Ovary (tissue), 10 donors: ENCODE measurements at places on chromosomes 16 and 17. TPM values are rescaled to one million over a fixed set of nuclear protein-coding genes. Genes with fewer than 3 reads are reported as not detected.
A peak's percentile ranks its signal among the peaks of the same experiment; 100 is the strongest.

The CCL8 gene
- total RNA-seq = not detected

The PPP1R1B gene
- total RNA-seq = 0.43 TPM

DNA sequence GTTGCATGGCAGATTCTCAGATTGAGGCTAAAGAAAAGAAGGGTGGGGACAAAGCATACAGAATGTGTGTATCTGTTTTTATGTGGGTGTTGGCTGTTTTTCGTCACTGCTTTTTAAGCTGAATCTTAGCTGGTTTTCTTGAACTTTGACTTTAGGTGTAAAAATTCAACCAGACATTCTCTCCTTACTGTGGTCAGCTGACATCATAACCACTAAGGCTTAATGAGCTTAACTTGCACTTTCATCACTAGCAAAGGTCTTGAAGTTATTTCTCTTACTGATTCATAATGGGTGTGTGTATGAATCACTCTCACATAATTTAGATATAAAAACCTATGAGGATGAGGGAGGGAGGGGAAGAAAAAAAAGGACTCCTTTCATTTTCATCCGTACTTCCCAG is 4.0 kb upstream of the CDC6 start:
- H3K27me3 ChIP-seq = no peaks in the 10 kb centered on the region
- peaks cover 2% of the 10 kb centered on the region for H3K4me1 ChIP-seq
- H3K4me3 ChIP-seq = no peak overlapping the region
- no peaks in the 10 kb centered on the region for H3K36me3 ChIP-seq
- H3K27ac ChIP-seq = no peak overlapping the region

GRCh38 chr16:62700426-62701294 is 664.4 kb upstream of the CDH8 start:
- H3K27me3 ChIP-seq = no peaks in the 10 kb centered on the region
- no peak overlapping the region for H3K27ac ChIP-seq
- H3K36me3 ChIP-seq = no peaks in the 10 kb centered on the region
- DNase-seq = no peak

- DNase-seq = peak; percentile 69
- H3K4me3 ChIP-seq = peak overlapping the region; percentile 100
- H3K4me1 ChIP-seq = peaks cover 2% of the 10 kb centered on the region
- H3K36me3 ChIP-seq = no peaks in the 10 kb centered on the region
- no peaks in the 10 kb centered on the region for H3K27me3 ChIP-seq
Measured at GRCh38 chr17:4947411-4948165, 742 bp downstream of the PFN1 start.

GRCh38 chr17:49878931-49879904 is 31.3 kb upstream of the TAC4 start:
- H3K4me3 ChIP-seq = no peak overlapping the region
- peaks cover 1% of the 10 kb centered on the region for H3K4me1 ChIP-seq
- no peaks in the 10 kb centered on the region for H3K36me3 ChIP-seq
- no peaks in the 10 kb centered on the region for H3K27me3 ChIP-seq

- H3K36me3 ChIP-seq = peaks cover 4% of the 10 kb centered on the region
- no peak overlapping the region for H3K4me3 ChIP-seq
- DNase-seq = no peak
- no peaks in the 10 kb centered on the region for H3K27me3 ChIP-seq
- H3K27ac ChIP-seq = no peak overlapping the region
Measured at GRCh38 chr16:70563636-70564035, 40.0 kb downstream of the SF3B3 start.

- H3K4me1 ChIP-seq = peaks cover 5% of the 10 kb centered on the region
- H3K4me3 ChIP-seq = no peak overlapping the region
- no peaks in the 10 kb centered on the region for H3K36me3 ChIP-seq
- DNase-seq = peak; percentile 80
Measured at GRCh38 chr16:69917739-69918138, 33.4 kb upstream of the CLEC18A start.

- no peak overlapping the region for H3K27ac ChIP-seq
- no peak overlapping the region for H3K4me3 ChIP-seq
- H3K27me3 ChIP-seq = no peaks in the 10 kb centered on the region
Measured at GRCh38 chr17:57391857-57392471, 135.6 kb downstream of the MSI2 start.

GRCh38 chr17:30148376-30148775 is 31.8 kb downstream of the NSRP1 start:
- no peak overlapping the region for H3K27ac ChIP-seq
- no peaks in the 10 kb centered on the region for H3K4me1 ChIP-seq
- H3K4me3 ChIP-seq = no peak overlapping the region
- H3K36me3 ChIP-seq = no peaks in the 10 kb centered on the region

- H3K36me3 ChIP-seq = no peaks in the 10 kb centered on the region
- H3K27ac ChIP-seq = no peak overlapping the region
Measured at GRCh38 chr17:11031787-11032186, 193.9 kb upstream of the PIRT start.
